ENCODE measurements at places on chromosomes 3 and 15.

GRCh38 chr15:39538936-39539335 is 41.9 kb upstream of the THBS1 start:
- no peak for DNase-seq

DNA sequence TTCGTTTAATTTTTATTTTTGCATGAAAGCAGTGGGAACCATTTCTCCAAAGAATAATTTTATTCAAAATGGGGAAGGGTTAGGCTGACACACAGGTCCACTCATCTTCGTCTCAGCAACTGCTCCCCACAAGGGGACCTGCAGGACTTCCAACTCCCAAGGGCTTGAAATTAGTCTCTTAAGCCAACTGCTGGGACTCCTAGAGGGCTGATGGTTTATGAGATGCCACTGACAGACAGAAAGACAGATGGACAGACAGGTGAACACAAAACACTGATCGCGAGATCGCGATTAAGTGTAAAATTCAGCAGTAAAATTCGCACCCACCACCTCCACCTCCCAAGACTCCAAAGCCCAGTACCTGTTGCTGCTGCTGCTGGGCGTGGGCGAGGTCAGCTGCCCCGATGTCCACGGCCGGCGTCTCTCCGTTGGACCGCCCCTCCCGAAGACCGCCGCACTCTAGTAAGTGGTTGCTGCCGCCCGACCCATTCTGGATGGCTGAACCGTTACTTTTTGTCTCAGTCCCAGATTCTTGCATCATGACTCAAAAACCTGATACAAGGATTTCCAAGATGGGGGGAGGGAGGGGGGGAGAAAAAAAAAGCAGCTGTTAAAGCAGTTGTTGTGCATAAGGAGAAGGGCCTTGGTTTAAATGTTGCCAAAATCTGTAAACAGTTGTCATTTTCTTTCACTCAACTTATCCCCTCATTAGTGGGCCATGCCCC is 385.5 kb downstream of the FOXP1 start:
- no peak for DNase-seq

DNA sequence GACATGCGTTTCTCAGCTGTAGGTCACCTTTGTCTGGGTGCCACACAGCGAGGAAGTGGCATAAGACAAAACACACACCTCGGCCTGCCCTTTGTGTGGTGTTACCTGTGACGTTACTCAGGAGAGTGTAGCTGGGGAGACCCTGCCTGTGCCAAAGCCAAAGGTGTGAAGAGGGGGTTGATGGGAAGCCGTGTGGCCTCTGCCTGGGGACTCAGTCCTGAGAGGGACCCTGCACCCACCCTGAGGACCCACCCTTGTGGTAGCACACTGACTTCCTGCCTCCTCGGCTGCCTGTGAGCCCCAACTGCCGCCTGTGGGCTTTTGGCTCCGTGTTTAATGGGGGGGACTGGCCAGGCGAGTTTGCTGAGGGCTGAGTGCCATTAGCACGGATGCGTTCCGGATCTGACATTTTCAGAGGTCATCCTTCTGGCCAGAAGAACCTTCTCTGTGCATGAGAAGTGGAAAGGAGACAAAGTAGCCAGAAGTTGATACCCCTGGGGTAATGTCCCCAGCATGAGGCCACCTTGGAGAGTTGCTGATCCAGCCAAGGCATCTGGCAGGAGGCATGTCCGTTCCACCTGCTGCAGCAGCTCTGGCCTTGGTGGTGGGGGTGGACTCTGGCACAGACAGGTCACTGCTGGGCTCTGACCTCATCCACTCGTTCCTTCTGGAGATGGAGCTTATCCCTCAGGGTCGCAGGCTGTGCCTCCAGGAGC is 51.8 kb upstream of the FURIN start:
- DNase-seq: no peak

DNA sequence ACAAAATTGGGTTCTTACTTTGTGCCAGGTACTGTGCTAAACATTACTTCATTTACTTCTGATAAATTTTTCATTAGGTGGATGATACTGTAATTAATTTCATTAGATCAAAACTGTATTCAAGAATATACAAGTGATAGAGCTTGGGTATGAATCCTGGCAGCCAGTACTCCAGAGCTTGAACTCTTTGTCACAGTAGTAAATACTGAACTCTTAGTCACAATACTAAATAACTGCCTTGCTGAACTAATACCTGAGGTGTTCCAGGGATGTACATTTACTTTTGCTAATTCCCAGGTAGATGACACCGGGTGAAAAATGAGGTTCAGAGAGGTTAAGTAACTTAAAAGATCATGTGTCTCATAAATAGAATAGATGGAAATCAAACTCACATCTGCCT is 20.3 kb downstream of the FXR1 start:
- DNase-seq: no peak

Data from iPS DF 6.9 (cell line).